DND-41 (cell line): ENCODE measurements at places on chromosomes 1 and 21.
A peak's percentile ranks its signal among the peaks of the same experiment; 100 is the strongest.

DNA sequence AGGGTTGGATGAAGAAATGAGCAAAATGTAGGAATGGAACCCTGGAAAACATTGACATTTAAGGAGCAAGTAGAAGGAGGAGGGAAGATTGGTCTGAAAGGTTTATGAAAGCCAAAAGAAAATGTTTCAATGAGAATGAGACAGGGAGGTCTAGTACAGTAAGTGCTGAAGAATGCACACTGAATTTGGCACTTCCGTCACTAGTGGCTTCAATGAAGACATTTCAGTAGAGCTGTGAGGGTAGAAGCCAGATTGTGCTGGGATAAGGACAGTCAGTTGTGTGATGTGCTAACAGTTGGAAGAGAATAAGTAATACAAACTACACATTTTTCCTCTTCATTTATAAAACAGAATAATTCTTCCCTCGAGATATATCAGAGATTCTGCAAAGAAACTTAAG, 17.1 kb downstream of the THEM4 start:
- DNase-seq, result no peak

GRCh38 chr21:38619992-38620479, 121.8 kb upstream of the ERG start:
- DNase-seq, result no peak

GRCh38 chr21:36069713-36070583, at the start of gene CBR1:
Gene CBR1 (plus strand): TSS chr21:36070024. CDS start chr21:36070116, 92 bp downstream.
- DNase-seq, result no peak

DNA sequence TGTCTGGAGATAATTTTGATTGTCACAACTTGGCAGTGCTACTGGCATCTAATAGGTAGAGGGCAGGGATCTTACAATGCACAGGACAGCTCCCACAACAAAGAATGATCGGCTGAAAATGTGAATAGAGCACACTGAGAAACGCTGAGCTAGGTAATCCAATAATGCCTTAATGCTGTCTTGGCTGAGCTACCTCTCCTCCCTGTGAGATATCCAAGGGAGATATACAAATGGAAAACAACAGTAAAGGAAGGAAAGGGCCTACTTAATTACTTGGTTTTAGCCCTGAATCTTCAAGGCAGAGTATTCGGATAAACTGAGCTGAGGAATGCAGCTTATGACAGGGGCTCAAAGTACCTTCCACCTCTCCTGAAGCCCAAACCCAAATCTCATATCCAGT, 2.9 kb downstream of the DNASE2B start:
- no peak for DNase-seq

DNA sequence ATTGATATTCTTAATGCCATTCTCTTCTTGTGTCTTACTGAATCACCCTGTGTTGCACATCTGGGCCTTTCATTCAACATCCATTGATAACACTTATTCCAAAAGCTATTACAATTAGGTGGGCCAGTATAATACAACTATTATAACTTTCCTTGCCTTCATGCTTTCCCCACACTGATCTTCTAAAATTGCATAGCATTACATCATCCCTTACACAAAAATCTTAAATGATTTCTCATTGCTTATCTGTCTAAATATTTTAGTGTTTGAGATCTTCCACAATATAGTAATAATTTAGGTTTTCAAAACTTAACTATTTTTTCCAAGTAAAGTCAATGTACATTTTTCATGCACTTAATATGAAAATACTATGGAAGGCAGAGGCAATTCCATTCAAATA, 1634.1 kb downstream of the PLA2G4A start:
- no peak for DNase-seq

DNA sequence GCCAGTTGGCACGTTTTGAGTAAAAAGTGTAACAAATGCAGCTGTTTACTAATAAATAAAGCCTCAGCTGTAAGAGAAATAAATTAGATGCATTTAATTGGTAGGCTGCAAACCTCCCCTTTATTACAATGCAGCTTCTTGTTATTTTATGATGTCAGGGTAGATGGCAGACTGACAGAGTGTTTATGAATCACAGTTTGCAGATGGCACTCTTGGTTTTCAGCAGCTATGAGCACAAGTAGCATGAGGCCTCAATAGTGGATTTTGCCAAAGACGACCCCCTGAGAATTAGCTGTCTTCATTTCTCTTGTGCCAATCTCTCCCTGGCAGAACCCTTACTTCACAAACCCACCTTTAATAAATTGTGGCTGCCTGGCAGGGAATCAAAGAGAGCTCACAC, 161.2 kb upstream of the C1orf87 start:
- no peak for DNase-seq

DNA sequence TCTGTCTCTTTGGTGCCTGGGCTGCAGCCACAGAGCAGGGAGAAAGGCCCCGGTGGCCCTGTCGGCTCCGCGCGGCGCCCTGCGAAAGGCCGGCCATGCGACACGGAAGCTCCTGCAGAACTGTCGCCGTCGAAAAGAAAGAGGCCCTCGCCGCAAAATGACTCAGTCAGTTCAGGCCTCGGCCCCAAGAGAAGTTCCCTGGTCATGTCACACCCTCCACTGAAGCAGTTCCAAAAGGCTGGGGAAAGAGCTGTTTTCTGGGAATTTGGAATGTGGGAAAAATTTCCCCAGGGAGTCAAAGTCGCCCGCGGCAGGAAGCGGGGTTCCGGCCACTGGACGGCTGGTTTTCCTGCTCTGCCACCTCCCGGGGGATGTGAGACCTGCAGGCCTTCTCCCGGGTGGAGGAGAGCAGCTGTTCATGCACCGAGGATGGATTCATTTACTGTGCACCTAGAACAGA, 115.8 kb upstream of the ZNF678 start:
- DNase-seq, result no peak

- no peak for DNase-seq
Measured at GRCh38 chr1:1069711-1070676, 4.1 kb downstream of the RNF223 start.

DNA sequence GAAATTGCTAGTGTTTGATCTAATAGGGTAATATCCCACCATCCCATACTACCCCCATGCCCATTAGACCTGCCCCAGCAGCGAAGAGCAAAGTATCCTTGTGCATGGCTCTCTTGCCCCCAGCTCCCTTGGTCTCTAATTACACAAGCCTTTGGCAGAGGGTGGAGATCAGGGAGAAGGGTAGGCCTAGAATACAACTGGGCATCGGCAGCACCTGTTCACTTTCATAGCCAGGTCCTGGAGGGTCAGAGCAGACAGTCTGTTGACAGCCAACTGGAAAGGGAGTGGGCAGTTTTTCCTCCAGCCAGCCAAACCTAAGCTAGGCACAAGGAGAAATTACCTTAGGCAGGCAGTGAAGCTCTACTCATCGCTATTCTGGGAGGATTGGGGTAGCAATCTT, 2.7 kb upstream of the PIGC start:
- DNase-seq, result no peak

GRCh38 chr1:11515368-11516300, 36.7 kb downstream of the DISP3 start:
- DNase-seq, result no peak

DNA sequence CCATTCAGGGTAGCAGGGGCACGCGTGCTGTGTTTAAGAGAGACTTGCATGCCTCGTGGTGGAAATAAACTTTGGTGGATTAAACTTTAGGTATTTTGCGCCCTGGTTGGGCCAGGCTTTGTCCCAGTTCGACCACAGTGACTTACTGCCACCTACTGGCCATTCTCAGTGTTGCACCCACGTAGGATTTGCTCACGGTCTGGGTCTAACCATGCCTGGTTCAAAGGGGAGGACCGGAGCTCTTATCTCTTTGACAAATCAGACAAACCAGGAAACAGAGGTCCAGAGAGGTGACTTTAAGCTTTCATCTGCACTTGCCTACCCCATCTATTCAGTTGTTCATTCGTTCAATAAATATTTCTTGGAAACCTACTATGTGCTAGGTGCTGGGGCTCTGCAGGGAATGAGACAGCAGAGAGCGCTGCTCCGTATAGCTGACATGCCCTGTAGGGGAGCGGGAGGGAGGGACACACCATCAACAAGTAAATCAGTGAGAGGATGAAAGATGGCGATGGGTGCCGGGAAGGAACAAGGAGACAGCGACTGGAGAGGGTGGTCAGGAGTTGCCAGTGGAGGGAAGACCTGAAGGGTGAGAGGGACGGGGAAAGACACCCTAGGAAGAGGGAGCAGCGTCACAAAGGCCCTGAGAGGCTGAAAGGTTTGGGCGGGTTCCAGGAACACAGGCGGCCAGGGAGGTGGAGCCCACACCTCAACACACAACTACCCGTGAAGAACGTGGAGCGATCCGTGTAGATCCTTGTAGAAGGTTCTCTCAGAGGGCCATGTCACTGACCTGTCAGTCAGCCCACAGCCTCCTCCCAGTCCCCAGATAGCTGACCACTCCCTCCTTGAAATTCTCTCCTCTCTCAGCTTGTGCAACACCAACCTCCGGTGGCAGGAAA, 27.2 kb upstream of the TINAGL1 start:
- DNase-seq, result peak; percentile 90

GRCh38 chr1:76073481-76073880, 1.1 kb upstream of the ST6GALNAC3 start:
- DNase-seq, result no peak

- DNase-seq, result peak; percentile 63
Measured at GRCh38 chr1:209150114-209150513, 433.4 kb upstream of the CAMK1G start.

- DNase-seq, result no peak
Measured at GRCh38 chr1:112359961-112360767, 35.9 kb upstream of the CTTNBP2NL start.

DNA sequence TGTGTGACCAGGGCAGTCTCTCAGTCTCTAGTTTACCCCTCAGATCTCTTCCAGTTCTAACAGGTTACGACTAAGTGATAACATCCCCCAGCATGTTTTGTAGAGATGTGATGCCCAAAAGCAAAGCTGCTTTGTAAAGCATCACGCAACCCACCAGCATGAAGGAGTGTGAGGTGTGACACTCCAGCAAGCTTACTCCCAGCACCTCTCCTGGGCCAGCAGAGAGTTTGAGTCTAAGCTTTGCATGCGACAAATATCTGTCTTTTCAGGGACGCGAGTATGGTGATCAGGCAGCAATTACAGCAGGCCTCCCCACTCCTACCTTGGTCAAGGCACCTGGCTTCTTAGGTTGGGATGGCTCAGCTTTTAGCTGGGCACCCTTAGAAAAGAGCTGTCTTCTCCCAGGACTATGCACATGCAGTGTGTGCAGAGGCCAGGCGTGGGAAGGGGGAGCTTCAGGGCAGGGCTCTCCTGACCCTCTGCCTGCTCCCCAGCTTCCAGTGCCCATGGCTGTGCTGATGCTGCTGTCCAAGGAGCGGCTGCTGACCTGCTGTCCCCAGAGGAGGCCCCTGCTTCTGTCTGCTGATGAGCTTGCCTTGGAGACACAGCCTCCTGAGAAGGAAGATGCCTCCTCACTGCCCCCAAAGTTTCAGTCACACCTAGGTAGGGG, 48.2 kb downstream of the ELK4 start:
- DNase-seq, result no peak

DNA sequence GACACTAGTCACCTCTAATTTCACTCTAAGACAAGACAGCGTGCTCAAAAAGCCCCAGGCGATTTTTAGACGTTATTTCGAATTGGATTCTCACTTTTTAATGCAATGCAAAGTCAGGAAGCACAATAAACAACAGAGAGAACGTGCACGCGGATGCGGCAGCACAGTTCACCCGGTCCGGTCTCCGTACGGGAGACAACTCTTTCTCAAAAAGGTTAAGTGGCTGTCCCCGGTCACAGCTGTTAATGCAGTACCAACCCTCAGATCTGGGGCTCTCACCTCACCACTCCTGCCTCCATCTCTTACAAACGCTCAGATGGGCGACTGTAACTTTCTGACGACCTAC, 1.2 kb downstream of the HP1BP3 start:
- DNase-seq, result no peak

- DNase-seq, result no peak
Measured at GRCh38 chr21:31248598-31248997, 95.5 kb downstream of the TIAM1 start.

DNA sequence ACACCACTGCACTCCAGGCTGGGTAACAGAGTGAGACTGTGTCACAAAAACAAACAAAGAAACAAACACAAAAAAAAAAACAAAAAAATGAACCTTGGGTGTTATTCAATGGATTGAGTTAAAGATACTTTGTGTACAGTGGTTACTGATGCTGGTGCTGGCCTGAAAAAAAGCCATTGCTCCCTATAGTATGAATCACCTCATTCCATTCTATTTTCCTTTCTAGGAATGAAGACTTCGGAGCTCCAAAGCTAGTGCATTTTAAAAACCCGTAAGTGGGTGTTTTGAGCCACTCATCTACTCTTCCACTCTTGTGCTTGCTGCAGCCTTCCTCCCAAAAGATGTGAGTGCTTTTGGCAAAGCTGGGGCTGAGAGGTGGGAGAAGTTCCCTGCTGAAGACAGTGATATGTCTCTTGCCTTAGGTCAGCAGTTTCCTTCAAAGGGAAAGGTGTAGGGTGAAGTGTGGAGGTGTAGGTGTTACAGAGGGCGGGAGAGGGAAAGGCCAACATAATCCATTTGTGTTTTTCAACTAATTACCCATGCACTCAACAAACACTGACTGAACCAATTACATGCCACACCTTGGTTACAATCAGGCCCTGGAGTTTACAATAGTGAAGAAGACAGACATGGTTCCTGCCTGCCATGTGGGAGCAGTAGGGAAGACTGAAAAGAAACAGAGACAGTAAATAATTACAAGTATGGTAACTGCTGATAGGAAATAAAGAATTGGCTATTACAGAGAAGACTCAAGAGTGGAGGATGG, 55.0 kb upstream of the SERBP1 start:
- DNase-seq, result no peak

DNA sequence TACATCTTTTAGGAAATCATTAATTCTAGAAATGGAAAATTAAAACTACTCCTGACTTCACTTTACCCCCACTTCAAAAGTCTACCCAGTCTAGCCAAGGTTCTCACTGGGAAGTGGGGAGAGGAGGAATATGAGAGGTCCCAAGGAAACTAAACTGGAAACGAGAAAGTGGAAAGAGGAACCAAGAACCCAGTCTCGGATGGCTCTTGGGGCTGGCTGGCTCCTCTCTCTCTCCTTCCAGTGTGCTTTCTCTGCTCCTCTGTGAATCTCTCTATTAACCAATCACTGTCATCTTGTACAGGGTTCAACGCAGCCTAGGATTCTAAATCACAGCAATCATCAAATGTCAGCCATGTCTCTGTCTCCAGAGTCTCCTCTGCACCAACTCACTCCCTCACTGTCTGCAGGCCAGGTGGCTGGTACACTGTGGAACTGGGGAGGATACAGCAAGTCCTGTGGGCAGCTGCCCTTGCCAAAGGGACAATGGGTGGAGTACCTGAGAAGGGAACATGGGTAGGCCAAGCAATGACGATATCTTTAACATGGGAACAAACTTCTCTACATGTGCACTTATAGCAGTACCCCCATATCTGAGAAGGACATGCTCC, 33.7 kb downstream of the GNB1 start:
- DNase-seq, result no peak
